ENCODE measurements at places on chromosomes 7 and 10. TPM values are rescaled to one million over a fixed set of nuclear protein-coding genes. Genes with fewer than 3 reads are reported as not detected.

Gene SPDYE6
- total RNA-seq = not detected

Gene AKR1B15
- not detected for total RNA-seq

Gene GBX1
- not detected for total RNA-seq

Gene ATRNL1
- 1.0 TPM for total RNA-seq

Gene C7orf57
- total RNA-seq = 1.1 TPM
